ENCODE measurements at places on chromosomes 2 and 18. TPM values are rescaled to one million over a fixed set of nuclear protein-coding genes. Genes with fewer than 3 reads are reported as not detected.
A peak's percentile ranks its signal among the peaks of the same experiment; 100 is the strongest.

LHCGR gene
- total RNA-seq = not detected

APCDD1 gene
- 77.0 TPM for total RNA-seq

TTC27 gene
- 118 TPM for total RNA-seq

FOSL2 gene
- 185 TPM for total RNA-seq

FEZ2 gene
- total RNA-seq = 31.8 TPM

CHRNG gene
- not detected for total RNA-seq

POLR1A gene
- total RNA-seq = 8.0 TPM

DSEL gene
- 19.1 TPM for total RNA-seq

TSPYL6 gene
- total RNA-seq = not detected

LCT gene
- total RNA-seq = not detected

MDH1B gene
- not detected for total RNA-seq

FHOD3 gene
- total RNA-seq = 12.7 TPM

SLC40A1 gene
- total RNA-seq = 40.8 TPM

PSD4 gene
- 11.2 TPM for total RNA-seq

- no peak for DNase-seq
Measured at GRCh38 chr18:49856496-49856895, 43.2 kb upstream of the ACAA2 start.

DNA sequence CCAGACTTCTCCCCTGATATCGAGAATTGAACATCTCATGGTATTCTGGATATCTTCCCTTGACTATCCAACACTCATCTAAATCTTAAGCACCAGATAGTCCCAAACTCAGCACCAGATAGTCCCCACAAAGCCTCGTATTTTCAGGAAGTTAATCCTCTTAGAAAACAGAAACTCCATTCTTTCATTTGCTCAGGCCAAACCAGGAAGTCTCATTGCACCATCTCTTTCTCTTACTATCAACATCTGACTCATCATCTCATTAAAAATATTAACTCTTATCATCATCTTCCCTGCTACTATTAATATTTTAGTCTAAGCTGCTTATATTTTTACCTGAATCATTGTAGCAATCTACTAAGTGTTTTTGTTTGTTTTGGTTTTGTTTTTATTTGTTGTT is 286.4 kb downstream of the GALNT13 start:
- no peak for DNase-seq

GRCh38 chr2:170339750-170340692 is 162.1 kb downstream of the MYO3B start:
- no peak for DNase-seq

- DNase-seq = no peak
Measured at GRCh38 chr2:190879474-190880377, 895 bp upstream of the GLS start.

DNA sequence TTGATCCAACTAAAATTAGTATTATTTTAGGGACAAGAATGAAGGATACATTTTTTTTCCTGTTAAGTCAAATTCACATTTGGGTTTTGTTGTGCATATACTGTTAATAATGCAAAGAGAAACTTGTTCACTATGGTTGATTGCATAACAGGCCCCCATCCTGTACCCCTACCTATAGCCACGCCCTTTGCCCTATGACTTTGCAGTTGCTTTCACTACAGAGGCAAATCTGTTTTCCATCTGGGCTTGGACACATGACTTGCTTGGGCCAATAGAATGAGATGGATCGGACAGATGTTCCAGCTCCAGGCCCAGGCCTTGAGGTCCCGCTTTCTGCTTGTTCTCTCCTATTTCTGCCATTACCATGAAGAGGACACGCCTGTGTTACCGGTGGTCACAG is 278.5 kb upstream of the HNRNPA3 start:
- DNase-seq = no peak

DNA sequence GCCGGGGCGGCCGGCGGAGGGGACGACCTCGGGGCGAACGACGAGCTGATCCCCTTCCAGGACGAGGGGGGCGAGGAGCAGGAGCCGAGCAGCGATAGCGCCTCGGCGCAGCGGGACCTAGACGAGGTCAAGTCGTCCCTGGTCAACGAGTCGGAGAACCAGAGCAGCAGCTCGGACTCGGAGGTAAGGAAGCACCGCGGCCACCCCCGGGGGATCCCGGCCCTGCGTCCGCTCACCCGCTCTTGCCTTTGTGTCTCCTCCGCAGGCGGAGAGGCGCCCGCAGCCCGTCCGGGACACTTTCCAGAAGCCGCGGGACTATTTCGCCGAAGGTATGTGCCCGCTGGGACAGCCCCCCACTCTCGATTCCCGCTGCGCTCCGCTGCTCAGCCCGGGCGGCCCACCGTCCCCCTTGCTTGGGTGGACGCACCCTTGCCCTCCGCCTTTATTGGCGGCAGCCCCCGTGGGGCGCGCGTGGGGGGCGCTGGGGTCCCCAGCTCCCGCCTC is 611 bp downstream of the TCF7L1 start:
- peak; percentile 70 for DNase-seq

GRCh38 chr18:58476516-58477256 is 152.2 kb downstream of the ALPK2 start:
- no peak for DNase-seq

GRCh38 chr18:36454245-36454644 is 156.7 kb downstream of the FHOD3 start:
- DNase-seq = no peak

- no peak for DNase-seq
Measured at GRCh38 chr2:80114812-80115211, 189.7 kb downstream of the LRRTM1 start.

- DNase-seq = no peak
Measured at GRCh38 chr2:166147883-166148282, 20.1 kb upstream of the SCN1A start.

DNA sequence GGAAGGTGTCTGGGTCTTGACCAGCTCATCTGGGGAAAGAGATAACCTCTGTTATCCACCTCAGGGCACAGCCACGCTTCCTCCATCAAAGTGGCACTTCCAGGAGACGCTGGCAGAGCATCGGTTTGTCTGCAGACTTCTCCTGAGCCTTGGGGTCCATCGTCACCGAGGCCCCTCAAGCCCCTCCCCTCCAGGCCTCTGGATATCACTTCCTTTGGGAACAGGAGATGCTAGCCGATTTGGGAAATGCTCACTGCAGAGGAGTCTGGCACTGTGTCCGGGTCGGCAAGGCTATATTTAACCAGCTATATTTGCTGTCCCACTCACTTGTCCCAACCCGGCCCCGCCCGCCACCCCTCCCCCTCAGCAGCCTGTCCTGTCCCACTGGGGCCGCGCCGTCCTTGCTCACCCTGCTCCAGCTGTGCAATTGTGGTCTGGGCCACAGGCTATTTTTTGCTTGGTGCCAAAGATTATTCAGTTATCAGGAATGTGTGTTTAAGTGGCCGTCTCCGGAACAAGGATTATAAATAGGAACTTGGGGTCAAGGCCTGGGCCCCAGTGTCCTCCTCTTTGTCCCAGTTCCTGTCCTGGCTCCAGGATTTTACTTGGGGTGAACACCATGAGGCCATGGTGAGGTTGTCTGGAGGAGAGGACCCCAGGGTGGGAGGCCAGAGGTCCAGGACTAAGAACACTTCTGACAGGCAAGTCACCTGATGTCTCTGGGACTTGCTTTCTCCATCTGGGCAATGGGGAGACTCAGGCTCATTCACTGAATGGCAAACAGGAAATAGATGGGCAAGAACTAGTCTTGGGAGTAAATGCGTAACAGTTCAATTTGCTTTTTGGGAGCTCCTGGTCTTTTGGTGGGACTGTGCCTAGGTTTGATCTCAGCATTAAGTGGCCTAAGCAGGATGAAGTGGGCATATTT is 263.6 kb downstream of the DYSF start:
- DNase-seq = peak; percentile 91

- DNase-seq = no peak
Measured at GRCh38 chr2:105118960-105119359, 81.1 kb downstream of the MRPS9 start.

GRCh38 chr18:2898186-2898640 is 51.4 kb downstream of the EMILIN2 start:
- peak; percentile 63 for DNase-seq

- DNase-seq = no peak
Measured at GRCh38 chr2:3669656-3670055, 11.7 kb downstream of the ALLC start.

GRCh38 chr2:104844807-104845551 is 8.9 kb upstream of the POU3F3 start:
- no peak for DNase-seq

- no peak for DNase-seq
Measured at GRCh38 chr2:222931659-222932058, 70.8 kb downstream of the ACSL3 start.

GRCh38 chr18:7856733-7857132 is 289.6 kb downstream of the PTPRM start:
- no peak for DNase-seq

GRCh38 chr2:176169711-176170110 is 12.6 kb downstream of the HOXD3 start:
- DNase-seq = no peak

DNA sequence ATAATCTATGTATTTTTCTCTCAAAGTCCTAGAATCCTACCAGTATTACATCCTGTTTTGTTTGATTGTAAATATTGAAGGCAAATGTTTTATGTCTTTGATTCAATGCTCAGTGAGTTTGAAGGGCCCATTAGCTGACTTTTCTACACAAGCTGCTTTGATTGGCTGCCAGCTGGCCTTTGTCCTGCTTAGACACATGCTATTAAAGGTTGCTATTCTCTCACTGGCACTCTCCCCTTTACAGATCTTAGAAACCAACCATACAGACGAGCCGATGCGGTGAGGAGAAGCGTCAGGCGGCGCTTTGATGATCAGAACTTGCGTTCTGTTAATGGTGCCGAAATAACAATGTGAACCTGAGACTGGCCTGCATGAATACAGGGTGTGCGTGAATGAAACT is 69.7 kb downstream of the PRPF40A start:
- DNase-seq = no peak

DNA sequence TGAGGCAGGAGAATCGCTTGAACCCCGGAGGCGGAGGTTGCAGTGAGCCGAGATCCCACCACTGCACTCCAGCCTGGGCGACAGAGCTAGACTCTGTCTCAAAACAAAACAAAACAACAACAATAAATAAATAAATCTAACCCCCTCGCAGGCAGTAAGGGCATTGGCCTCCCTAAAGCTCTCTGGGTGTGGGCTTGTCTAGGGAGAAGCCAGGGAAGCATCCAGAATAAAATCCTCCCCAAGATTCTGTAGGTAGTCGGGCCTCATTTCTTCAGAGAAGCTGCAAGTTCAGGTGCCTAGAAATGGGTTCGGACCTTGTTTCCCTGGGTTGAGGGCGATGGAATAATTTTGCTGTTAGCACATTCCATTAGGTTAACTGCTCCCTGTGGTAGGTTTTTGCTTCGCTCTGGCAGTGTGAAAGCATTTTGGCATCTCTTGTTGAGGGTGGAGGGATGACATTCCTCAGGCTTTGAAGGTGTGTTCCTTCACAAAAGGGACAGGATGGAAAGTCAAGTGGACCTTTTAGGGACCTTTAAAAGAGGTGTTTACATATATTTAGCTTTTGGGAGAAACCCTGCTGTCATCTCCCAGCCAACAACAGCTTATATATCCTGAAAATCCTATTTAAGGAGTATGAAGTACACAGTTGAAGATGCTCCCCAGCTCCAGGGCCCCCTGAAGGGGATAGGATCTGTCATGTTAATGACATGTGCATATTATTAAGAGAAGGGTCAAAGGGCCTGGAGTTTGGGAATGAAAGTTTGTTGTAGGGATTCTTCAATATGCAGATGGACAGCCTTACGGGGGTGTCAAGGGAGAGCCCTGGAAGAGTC is 17.7 kb downstream of the MYCN start:
- DNase-seq = no peak

DNA sequence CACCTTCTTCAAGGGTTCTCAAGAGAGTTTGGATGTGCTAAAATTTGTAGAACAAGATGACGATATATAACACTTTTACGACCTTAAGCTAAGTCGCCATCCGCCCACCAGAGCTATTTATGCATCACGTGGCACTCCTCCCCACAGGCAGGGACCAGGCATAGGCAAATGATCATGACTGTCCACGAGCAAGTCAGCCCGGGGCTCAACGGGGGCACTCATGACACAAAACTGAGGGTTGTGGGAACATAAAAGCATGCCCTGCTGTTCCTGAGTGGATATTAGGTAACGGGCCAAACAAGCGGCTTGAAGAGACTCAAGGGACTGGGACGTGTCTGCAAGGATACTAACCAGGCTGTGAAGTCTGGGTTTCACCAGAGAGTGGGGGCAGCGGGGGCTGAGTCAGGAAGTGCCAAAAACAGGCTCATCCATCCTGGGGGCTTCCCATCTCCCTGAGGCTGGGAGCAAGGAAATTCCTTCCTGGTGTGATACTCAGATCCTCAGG is 58.1 kb downstream of the FAM178B start:
- no peak for DNase-seq

DNA sequence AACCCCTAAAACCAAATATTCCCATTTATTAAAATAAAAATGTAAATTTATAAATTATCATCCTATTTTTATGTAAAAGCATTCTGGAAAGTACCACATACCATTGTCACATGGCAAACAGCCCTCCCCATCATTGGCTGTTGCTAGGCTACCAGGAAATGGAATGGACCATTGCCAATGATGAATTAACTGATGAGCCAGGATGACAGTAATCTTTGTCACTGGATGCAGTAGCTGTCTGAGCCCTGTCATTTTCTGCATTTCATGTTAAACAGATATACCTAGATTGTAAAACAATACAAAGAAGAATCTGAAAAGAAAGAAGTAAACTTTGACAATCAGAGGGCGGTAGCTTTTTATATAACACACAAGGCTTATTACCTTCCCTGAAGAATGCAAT is 641.4 kb downstream of the BCL11A start:
- DNase-seq = no peak
